Activated naive CD8-positive, alpha-beta T cell treated with anti-CD3 and anti-CD28 coated beads for 36 hours (primary cell): ENCODE measurements at places on chromosomes 1 and 21. TPM values are rescaled to one million over a fixed set of nuclear protein-coding genes. Genes with fewer than 3 reads are reported as not detected.

SLC35F3 gene
- total RNA-seq = 7.5 TPM

CDKN2C gene
- 13.6 TPM for total RNA-seq

KRTAP7-1 gene
- total RNA-seq = not detected

KRTAP13-2 gene
- total RNA-seq = not detected

ELAVL4 gene
- not detected for total RNA-seq

PTPRU gene
- total RNA-seq = 0.52 TPM

NIPAL3 gene
- 34.7 TPM for total RNA-seq
